Cortex of kidney (tissue), 1 donor: ENCODE measurements at places on chromosomes 5 and 9.

GRCh38 chr5:57549566-57549965 is 67.0 kb upstream of the ACTBL2 start:
- no peak for DNase-seq

DNA sequence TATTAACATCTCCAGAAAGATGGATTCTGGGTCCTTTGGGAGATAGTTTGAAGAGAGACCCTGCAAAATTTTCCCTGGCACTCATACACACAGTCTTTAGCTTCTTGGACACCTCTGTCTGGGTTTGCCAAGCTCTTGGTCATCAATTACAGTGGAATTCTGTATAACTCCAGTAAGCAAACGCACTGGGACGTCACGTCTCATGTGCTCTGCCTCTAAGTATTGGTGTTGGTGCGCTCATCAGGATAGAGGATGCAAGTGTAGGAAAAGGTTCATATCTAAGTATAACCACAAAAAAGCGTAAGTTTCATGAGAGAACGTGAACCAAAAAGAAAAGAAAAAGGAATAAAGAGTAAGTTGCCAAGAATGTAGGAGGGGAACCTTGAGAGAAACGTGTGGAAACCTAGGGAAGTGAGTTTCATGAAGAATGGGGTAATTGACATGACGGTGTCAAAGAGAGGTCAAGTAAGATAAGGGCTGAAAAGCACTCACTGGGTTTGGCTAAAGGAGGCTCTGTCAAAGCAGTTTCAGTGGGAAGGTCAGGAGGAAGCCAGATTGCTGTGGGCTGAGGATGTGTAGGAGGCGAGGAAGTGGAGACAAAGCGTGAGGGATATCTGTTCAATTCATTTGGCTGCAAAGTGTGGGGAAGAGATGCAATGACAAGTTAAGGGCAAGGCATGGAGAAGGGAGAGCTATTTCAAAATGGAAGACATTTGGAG is 92.7 kb downstream of the RAD23B start:
- no peak for DNase-seq

GRCh38 chr5:38719916-38720315 is 125.9 kb upstream of the OSMR start:
- DNase-seq, result no peak

- no peak for DNase-seq
Measured at GRCh38 chr9:113267911-113268566, 7.3 kb downstream of the CDC26 start.

GRCh38 chr5:59197911-59198310 is 615.0 kb downstream of the RAB3C start:
- no peak for DNase-seq

DNA sequence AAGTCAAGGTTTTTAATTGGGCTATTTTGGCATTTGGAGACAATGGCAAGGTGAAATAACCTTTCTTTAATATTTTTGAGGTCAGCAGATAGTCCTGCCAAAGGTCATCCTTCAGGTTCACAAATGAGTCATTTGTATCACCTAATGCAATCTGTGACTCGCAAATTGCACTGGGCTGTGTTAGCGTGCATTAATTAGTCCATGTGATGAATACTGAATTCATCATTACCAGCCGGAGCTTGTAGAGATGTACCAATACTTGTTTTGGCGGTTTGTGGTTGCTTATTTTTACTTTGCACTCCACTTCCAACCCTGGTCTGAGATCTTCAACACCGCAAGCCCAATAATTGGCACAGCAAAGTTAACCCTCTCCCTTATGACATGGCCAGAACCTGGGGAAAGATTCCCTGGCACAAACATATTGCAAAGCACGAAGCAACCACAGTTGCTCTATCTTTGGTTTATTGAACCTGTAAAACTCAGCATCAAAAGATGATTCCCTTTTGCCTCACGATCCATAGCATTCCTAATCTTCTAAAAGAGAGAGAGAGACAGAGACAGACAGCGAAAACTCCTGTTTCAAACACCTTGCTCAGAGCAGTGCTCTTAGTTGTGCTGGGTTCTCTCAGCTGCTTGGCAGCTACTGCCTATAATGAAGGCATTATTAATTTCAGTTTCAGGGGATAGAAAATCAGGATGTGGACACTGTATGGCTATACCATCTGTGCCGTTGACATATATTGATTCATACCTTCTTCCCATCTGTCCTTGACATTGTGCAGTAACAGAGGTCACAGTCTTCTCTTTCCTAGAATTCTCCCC is 178.1 kb downstream of the EBF1 start:
- DNase-seq, result no peak

GRCh38 chr9:72477930-72478518 is 43.4 kb upstream of the TMC1 start:
- no peak for DNase-seq

- no peak for DNase-seq
Measured at GRCh38 chr5:35248843-35249780, 18.8 kb upstream of the PRLR start.

GRCh38 chr9:71931166-71931565 is 19.7 kb downstream of the C9orf85 start:
- DNase-seq, result no peak

DNA sequence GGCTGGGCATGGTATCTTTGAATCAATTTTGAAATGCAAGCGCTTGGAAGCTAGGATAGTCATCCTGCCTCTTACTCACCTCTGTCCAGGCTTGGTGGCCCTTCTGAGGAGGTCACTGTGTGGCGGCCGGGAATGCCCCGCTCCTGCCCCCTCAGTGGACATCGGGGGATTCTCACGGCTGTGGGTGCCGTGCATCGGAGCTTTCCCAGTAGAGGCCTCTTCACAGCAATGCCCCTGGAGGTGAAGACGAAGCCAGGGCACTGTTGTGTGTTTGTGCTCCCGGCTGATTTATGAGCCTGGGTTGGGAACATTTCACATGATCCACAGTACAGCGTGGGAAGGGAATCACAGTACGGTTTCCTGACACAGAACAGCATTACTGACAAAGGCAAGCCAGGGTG is 147.5 kb downstream of the NXNL2 start:
- DNase-seq, result no peak

DNA sequence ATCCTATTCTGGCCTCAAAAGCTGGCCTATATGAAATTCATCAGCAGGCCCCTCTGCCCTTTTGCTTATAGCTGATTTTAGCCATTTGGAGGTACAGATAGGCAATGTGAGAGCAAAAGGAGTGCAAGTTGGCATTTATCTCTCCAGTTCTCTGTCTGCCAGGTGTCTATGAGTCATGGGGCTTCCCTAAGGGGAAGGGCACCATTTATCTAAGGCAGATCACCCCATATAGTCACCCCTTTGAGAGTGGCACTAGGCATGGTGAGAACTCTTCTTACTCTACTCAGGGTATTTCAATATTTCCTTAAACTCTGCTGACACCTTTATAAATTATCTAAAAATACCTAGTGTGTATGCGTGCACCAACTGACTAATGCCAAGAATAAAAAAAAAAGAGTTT is 314.7 kb upstream of the CDH6 start:
- DNase-seq, result no peak

GRCh38 chr9:134773842-134774241 is 106.8 kb upstream of the FCN2 start:
- no peak for DNase-seq

DNA sequence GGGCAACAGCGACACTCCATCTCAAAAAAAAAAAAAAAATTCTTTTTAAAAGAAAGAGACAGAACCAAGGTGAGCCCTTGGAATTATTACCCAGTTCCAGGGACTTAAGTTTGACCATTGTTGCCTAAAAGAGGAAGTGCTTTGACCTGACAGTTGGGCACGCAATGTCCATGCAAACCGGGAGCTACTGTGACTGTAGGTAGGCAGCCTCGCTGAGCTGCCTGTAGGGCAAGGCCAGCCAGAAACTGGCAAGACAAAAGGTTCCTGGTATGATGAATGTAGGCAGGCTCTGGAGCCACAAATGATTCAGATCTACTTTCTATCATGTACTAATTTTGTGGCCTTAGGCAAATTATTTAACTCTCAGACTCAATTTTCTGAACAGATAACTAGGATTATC is 334.8 kb upstream of the ZNF462 start:
- no peak for DNase-seq

DNA sequence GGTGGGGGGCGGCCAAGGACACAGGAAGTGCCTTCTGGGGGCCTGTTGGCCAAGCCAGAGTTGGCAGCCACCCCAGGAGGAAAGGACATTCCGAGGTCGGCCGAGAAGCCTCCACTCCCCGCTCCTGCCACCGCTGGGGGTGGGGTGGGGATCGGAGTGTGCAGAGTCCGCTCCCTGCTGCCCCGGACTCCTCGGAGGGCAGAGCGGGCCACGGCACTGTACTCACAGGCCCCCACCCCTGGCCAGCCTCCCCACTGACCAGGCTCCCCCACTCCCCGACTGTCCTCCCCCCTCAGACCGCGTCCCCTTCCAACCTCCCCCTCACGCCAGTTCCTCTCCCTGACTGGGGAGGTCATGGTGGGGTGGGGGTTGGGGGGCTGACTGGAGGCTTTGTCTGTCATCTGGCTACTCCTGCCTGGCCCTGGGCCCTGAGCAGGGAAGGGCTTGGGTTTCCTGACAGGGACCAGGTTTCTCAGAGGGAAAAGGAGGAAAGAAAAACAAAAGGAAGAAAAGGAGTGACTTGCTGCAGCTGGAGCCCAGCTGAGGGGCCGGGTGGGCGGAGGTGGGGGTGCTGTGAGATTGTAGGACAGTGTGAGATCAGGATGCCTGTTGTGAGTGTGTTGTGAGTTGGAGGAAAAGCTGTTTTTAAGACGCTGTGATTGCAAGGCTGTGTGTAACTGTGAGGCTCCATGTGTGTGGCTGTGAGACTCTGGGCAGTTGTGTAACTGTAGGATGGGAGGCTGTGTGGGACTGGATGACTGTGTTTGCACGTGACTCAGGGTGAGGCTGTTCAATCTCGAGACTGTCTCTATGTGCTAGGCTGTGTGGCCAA is 29.7 kb downstream of the CNTFR start:
- DNase-seq, result no peak

DNA sequence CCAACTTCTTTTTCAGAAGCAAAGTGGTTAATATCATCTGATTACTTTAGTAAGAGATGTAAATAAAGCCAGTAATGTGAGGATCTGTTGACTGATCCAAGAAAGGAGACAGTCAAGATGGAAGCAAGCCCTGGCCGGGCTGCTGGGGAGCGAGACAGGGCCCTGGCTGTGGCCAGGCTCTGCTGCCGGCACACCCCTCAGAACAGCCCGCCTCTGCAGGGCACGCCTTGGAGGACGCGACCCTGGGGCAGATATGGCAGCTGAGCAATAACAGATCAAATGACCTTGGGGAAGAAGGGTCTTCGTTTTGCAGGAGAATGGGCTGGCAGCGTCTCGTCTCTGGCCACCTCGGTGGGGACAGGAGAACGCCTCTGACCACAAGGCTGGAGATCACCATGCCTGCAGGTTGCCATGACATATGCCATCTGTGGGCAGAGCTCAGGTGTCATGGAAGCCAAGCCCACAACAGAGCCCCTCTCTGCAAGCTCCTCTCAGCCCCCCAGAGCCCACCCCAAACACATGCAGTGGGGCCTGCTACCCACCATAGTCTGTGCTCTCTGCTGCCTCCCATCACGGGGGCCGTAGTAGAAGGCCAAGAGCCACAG is 206.5 kb downstream of the FANCC start:
- DNase-seq, result no peak
